ENCODE measurements at places on chromosomes 6 and 20.

DNA sequence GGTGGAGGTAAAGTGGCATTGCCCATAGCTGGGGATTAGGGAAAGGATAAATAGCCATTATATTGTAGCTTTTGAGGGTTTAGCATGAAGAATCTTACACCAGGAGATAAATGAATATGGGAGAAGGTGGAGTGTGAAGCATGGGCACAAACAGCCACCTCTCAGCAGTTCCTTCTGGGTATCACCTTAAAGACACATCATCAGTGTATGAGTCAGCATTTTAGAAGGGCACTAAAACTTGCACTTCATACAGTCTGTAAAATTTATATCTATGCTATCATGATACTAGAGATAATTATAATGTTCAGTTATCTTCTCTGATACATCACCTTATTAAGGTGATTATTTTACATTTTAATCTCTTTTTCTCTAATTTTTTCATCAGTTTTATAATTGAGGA is 25.3 kb downstream of the SLC35A1 start:
- DNase-seq, result no peak

GRCh38 chr6:139407718-139408222 is 33.3 kb upstream of the CITED2 start:
- no peak for DNase-seq

DNA sequence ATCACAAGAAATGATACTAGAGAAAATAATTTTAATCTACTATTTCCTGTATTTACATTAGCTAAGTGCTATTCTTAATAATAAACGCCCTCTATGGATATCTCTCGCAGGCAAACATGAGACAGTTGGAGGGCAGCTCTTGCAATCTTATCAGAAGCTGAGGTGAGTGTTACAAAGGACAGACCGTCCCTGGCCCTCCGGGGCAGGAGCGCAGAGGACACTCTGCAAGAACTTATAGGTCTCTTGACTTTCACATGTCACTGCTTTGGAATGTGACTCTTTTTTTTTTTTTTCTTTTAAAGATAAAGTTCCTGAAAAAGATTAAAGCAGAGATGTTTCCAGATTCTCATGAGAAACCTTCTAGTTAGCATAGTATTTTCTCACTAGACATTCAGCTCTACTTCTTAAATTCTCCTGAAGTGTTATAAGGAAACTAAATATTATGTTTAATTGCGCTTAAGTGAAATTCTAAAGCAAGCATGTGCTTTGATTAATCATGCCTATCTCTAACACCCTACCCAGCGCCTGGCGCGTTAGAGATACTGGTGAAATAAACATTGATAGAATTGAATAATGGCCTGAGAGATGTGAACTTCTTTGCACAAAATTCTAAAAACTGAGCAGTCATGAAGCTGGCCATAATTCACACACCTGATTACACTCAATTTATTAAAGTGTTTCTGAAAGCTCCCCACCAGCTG is 57.4 kb downstream of the SYTL3 start:
- no peak for DNase-seq

- no peak for DNase-seq
Measured at GRCh38 chr6:142907544-142907943, 37.4 kb downstream of the HIVEP2 start.

DNA sequence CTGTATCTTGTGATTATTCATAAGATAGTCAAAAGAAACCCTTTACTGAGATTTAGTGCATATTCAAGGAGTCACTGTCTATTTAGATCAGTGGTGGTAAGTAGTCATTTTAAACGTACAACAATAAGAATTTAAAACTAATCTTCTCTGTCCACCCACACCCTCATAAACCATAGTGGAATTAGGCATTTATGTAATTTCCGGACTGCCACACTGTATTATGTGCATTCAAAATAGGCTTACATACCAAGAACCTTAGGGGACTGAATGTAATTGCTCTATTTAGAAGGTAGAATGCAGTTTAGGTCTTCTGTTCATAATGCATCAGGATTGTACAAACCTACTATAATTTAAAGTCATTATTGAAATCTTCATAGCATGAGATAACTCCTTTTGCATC is 685.4 kb downstream of the TENT5A start:
- no peak for DNase-seq

- no peak for DNase-seq
Measured at GRCh38 chr20:50680105-50680960, 11.0 kb downstream of the RIPOR3 start.

DNA sequence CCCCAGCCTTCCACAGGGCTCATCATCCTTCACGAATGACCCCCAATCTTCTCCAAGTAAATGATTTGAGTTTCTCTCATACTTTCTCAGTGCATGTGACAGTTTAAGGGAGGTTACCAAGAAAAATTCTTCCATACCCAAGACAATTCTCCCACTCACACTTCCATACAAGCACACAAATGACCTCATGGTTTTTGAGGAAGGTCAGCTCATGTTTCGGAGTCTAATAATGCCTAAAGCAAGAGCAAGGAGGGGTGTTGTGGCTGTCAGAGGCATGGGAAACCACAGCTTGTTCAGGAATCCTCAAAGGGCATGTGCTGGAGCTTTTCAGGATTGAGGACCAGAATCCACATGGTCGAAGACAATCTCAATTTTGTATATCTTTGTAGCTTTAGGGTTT is 279.0 kb downstream of the MAFB start:
- no peak for DNase-seq

- DNase-seq, result no peak
Measured at GRCh38 chr6:159557031-159557430, 136.0 kb downstream of the SOD2 start.

GRCh38 chr20:22260506-22260905 is 323.9 kb downstream of the FOXA2 start:
- no peak for DNase-seq

GRCh38 chr6:165129086-165129485 is 180.3 kb downstream of the C6orf118 start:
- DNase-seq, result no peak

- DNase-seq, result no peak
Measured at GRCh38 chr20:46545077-46545826, 5.2 kb downstream of the OCSTAMP start.

DNA sequence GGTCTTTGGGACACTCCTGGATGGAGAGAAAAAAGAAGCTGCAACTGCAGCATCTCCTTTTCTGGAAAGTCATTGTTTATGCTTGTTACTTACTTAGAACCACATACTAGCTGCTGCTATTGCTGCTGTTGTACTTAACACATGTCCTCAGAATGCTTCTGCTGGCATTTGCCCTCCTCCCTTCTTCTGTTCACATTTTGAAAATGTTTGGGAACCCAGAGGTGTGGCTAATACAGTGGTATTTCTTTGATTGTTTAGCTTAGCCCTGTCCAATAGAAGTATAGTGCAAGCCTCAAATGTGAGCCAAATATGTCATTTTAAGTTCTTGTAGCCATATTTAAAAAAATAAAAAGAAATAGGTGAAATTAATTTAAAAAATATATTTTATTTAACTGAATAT is 8.4 kb downstream of the DTD1 start:
- no peak for DNase-seq

DNA sequence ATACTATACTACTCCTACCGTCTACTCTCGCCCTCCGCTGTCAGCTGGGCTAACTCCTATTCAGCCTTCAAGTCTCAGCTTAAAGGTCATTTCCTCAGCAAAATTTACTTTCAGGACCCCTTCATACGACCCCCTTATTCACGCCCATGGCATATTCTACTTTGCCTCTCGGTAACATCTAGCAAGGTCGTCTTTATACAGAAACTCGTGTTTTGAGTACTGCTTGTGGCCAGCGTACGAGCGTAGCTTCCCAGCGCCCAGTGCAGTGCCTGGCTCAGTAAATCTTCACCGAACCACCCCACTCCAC is 546 bp downstream of the CRNKL1 start:
- DNase-seq, result no peak

DNA sequence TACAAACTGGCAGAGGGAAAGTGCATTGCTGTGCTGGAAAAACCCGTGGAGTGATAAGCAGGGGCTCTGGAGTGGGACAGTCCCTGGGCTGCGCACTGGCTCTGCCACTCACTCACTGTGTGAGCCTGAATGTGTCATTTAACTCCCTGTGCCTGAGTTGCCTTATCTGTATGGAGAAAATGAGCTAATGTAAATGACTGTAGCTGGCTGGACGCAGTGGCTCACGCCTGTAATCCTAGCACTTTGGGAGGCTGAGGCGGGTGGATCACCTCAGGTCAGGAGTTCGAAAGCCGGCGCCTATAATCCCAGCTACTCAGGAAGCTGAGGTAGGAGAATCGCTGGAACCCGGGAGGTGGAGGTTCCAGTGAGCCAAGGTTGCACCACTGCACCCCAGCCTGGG is 18.4 kb upstream of the RPN2 start:
- no peak for DNase-seq

DNA sequence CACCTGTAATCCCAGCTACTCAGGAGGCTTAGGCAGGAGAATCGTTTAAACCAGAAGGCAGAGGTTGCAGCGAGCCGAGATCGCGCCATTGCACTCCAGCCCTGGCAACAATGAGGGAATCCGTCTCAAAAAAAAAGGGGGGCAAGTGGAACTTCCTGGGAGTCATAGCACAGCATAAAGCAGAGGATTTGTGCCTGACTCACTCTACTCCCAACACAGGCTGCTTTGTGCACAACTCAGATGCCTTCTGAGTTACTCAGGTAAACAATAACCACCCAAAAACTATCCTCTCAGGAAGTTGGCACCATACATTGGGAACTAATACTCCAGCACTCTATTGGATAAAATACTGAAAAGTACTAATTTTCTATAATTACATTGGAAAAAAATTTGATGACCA is 2.5 kb upstream of the TMEM244 start:
- no peak for DNase-seq

DNA sequence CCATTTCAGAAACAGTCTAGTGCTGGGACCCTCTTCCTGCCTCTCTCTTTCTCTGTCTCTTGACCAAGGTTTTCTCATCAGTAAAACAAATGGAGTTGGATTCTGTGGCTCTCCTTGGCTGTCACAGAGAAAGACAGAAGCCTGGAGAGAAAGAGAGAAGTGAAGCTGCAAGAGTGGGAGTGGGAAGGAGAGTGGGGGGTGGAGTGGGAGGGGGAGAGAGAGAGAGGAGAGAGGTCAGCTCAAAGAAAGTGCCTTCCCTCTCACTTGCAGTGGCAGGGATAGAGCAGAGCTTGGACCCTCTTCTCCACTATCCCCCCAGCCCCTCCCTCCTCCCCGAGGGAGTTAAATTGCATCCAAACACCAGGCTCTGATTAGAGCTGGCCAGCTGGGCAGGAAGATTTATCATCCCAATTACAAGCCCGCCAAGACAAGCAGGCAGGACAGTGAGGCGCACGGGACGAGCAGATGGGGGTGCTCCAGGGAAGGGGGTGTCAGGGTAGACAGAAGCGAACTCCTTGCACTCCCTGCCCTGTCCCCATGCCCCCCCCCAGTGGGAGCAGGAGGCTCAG is 74.3 kb downstream of the CD40 start:
- no peak for DNase-seq

DNA sequence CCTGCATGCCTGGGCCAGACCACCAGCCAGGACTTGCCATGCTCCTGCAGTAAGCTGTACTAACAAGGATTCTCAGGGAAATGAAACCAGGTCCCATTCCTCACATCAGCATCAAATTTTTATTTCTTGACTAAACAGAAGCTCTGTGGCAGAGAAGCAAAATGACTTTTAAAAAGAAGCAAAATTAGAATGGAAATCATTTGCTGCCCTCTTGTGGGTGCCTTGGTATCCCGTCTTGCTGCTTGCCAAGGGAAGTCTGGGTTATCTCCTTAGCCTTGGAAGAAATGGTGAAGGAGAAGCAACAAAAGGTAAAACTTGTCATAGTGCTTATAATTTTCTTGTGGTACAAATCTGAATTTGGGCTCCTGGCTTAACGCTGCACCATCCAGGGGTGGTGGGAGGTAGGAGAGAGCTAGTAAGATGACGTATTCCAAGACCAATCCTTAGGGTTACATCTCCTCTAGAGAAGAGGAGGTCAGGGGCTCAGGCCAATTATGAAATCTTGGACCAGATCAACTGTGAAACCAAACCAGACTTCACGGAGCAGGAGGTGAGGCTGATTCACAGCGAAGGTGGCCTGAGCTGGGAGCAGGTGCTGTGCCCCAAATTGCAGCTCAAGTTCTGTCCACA is 107.5 kb downstream of the FAXC start:
- DNase-seq, result no peak

DNA sequence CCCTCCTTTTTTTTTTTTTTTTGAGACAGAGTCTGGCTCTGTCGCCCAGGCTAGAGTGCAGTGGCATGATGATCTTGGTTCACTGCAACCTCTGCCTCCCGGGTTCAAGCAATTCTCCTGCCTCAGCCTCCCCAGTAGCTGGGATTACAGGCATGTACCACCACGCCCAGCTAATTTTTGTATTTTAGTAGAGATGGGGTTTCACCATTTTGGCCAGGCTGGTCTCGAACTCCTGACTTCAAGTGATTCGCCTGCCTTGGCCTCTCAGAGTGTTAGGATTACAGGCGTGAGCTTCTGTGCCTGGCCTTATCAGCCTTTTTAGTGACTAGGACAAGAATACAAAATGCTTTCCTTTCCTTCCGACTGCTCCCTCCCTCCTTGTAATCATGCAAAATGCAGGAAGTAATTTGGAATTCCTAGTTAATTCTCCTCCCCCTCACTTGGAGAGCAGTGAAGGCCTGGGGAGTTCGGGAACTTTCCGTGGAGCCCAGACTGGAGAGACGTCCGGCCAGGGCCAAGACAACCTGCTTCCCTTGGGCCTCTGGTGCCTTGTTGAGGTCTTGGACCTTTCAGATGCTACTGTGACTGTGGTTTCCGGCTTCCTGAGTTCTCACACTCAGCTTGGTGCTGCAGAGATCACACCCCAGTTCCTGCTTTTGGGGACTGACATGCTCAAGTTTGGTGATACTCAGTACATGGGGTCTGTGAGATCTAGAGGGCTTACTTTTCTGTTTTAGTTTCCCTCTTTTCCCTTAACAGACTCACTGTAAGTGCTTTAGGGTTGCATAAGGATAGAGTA is 3.9 kb upstream of the PHF20 start:
- peak; percentile 36 for DNase-seq

- DNase-seq, result no peak
Measured at GRCh38 chr6:139287868-139288267, 3.9 kb downstream of the TXLNB start.

DNA sequence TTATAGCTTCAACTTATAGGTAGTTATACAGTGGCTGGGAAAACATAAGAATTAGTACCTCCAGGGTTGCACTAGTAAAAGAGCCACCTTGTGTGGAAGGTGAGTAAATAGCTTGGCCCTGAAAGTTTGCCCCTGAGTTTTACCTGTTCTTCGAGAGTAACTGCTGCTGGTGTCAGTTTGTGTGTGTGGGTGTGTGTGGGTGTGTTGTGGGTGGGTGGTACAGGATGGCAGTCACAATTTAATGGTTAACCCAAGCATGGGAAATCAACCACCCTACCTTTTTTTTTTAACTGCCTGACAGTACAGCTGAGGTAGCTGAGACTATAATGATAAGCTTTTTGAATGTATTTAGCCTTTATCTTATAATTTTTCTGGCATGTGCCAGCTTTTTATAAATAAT is 137.3 kb downstream of the STXBP5 start:
- no peak for DNase-seq

GRCh38 chr6:50143011-50143719 is 93.4 kb upstream of the DEFB112 start:
- no peak for DNase-seq

- DNase-seq, result no peak
Measured at GRCh38 chr6:166774770-166775169, 147.7 kb upstream of the RPS6KA2 start.

- no peak for DNase-seq
Measured at GRCh38 chr6:152696522-152696921, 1.2 kb upstream of the MYCT1 start.
